ENCODE measurements at places on chromosomes 4 and X. TPM values are rescaled to one million over a fixed set of nuclear protein-coding genes. Genes with fewer than 3 reads are reported as not detected.

The TXK gene
- total RNA-seq: 4.4 TPM

DNA sequence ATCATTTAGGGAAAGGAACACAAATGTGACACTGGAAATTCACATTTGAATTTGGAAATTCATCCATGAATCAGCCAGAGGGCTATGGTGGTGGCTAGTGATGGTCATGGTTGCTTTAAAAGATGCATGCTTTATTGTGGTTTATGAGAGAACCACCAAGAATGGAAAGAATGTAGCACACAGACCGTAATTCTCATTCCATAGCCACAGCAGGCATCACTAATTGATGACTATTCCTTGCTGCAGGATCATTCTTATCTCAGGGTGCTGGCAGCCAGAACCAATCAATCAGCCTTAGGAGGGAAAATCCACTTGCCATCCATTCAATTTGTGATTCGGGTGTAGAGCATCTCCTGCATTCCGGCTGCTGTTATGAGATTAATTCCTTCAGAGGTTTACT, 115.6 kb downstream of the DHRSX start:
- H3K36me3 ChIP-seq: no peaks in the 10 kb centered on the region
- H3K27me3 ChIP-seq: no peaks in the 10 kb centered on the region
- no peak overlapping the region for H3K4me3 ChIP-seq
- H3K27ac ChIP-seq: no peak overlapping the region
- no peak for DNase-seq

DNA sequence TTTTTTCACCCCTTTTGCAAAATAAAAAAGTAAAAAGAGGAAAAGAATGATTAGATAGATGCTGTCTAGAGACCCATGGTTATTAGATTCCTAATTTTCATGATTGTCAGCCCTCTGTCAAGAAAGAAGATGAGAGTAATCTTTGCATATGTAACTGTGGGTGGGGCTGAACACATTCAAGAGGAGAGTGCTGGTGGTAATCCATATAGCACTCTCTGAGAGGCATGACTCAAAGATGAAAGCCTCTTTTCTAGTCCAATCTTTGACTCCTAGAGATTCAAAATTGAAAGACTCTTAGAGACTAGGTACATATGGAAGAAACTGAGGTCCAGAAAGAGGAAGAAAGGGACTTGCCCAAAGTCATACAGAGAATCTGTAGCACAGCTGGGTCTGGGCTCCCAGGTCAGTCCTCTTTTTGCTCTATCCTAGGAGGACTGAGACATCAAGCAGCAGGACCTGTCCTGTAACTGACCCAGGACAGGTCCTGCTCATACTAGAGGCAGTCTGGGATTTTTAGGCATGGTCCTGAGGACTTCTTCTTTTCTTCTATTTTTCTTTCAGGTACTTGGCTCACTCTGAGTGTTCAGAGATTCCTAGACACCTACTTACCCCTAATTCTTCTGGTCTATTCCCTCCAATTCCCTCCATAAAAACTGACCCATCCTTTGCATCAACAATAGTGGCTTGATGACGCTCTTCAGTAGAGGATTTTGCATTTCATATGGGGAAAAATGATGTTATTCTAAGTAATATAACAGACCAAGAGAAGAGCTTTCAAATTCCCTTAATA, 23.8 kb downstream of the VSIG4 start:
- H3K27ac ChIP-seq: peak overlapping the region; percentile 45
- DNase-seq: no peak
- H3K4me3 ChIP-seq: peak overlapping the region; percentile 31

GRCh38 chr4:6134612-6135220, 65.6 kb downstream of the JAKMIP1 start:
- no peaks in the 10 kb centered on the region for H3K36me3 ChIP-seq
- no peak overlapping the region for H3K27ac ChIP-seq
- no peaks in the 10 kb centered on the region for H3K27me3 ChIP-seq
- DNase-seq: no peak
